ENCODE measurements at places on chromosomes 4 and X.
A peak's percentile ranks its signal among the peaks of the same experiment; 100 is the strongest.

- DNase-seq = no peak
Measured at GRCh38 chr4:41319553-41319952, 62.8 kb downstream of the UCHL1 start.

GRCh38 chrX:121782976-121783375 lies 735.6 kb downstream of the GLUD2 start:
- DNase-seq = no peak

DNA sequence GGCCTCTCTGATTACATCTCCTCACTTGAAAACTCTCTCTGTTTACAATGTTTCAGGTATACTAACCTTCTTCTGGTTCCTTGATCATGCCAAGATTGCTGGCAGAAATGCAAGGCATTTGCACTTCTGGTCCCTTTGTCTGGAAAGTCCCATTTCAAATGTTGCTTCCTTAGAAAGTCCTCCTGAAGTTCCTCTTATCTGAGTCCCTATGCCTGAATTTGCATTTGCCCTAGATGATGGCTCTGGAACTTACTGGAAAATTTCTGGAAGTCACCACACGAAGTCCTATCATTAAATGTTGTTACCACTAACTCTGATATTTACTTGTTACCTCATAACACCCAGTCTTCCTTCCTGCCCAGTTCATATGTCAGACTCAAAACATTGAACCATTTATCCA lies 176.4 kb downstream of the EFHC2 start:
- no peak for DNase-seq

- no peak for DNase-seq
Measured at GRCh38 chrX:17564689-17565409, 172.4 kb upstream of the SCML1 start.

DNA sequence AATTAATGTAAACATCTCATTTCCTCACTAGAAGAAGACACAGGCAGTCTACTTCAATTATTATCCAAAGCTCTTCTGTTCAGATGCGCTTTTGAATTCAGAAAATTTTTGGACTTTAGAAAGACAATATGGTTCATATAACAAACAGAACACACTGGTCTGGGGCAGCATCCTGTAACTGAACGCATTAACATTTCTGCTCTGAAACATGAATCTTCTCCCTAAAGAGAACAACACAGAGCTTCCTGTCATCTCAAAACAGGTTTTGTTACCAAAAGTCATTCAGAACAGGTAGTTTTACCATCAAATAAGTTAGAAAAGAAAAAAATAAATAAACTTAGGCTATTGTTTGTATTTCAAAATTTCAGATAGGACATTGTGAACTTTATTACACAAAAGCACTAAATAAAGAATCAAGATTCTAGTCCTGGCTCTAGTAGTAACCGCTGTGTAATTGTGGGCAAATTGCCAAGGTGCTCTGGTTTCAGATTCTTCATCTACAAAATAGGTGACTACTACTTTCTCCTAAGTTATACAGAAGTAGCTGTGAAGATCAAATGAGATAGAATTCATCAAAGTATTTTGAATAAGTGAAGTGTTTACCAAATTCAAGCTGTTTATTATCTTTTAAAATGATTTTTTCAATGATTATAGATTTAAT lies 252.3 kb upstream of the RASGEF1B start:
- no peak for DNase-seq

DNA sequence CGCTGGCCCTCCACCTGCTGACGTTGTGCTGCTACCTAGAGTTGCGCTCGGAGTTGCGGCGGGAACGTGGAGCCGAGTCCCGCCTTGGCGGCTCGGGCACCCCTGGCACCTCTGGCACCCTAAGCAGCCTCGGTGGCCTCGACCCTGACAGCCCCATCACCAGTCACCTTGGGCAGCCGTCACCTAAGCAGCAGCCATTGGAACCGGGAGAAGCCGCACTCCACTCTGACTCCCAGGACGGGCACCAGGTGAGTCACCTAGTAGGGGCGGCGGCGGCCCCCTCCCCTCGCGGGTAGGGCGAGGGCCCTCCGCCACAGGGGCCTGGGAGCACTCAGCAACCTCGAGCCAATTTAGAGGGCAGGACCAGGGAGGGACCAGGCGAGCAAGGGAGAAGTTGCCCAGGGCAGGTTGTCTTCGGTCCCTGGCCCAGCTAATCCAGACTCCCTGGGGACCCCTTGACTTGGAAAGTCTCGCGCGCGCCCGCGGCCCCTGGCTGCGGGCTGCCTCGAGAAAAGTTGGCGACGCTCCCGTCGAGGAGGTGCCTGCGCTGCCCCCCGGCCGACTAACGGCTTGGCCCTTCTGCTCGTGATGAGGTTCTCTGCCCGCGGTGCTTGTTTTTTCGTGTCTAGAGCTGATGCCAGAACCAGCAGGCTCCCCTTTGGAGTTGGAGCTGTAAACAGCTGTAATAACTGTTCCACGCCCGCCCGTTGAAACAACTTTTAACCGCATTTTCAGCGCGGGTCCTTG lies 717 bp downstream of the EDA start:
- DNase-seq = no peak

GRCh38 chrX:151712253-151712652 lies 3.6 kb upstream of the FATE1 start:
- no peak for DNase-seq

- no peak for DNase-seq
Measured at GRCh38 chrX:43631841-43632240, 24.3 kb upstream of the MAOA start.

DNA sequence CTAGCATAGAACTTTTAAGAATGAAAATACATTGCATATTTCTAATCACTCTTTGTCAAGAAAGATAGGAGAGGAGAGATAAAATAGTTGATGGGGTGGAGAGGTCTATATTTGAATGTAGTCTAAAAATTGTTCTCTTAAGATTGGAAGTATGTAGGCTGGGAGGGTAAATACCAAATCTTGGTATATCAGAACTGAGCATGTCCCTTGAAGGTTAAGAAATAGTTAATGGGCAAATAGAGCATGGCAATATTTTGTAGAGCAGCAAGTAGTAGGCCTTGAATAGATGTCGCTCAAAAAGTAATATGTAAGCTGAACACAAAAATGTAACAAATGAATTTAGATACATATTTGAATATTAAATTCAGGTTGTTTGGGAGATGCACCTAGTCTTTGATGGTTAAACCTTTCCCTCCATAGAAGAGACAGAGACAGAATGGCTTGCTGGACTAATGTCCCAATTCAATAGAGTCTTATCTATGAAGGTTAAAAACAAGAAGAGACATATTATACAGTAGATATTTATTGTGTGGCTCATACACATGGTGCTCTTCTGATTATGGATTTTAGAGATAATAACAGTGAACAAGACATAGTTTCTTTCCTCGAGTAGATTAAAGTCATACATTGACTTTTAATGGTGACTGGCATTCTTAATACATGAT lies 12.5 kb downstream of the ALB start:
- no peak for DNase-seq

- DNase-seq = no peak
Measured at GRCh38 chr4:87049508-87049907, 114.7 kb downstream of the AFF1 start.

DNA sequence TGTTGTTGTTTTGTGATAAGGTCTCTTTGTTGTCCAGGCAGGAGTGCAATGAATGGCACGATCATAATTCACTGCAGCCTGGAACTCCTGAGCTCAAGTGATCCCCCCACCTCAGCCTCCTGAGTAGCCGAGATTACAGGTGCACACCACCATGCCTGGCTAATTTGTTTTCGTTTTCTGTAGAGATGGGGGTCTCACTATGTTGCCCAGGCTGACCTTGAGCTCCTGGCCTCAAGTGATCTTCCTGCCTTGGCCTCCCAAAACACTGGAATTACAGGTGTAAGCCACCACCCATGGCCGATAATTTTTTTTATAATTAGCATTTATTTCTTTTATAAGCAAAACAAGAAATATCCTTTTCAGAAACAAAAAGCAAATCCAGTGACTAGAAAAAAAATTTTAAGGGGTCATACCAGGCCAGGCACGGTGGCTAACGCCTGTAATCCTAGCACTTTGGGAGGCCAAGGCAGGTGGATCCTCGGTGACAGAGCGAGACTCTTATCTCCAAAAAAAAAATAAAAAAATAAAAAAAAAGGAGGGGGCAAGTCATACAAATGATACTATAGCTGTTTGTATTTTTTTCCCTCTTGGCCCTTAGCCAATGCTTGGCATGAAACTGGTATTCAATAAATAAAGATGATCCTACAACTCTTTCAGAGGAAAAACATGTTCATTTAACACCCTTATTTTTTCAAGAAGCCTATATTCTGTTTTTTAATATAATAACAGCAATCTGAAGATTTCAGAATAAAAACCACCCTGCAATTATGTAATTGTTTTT lies 3.4 kb downstream of the PLAC8 start:
- DNase-seq = no peak

GRCh38 chr4:174119830-174120229 lies 163.6 kb downstream of the FBXO8 start:
- no peak for DNase-seq

GRCh38 chr4:37503261-37503660 lies 182.9 kb downstream of the RELL1 start:
- DNase-seq = no peak

DNA sequence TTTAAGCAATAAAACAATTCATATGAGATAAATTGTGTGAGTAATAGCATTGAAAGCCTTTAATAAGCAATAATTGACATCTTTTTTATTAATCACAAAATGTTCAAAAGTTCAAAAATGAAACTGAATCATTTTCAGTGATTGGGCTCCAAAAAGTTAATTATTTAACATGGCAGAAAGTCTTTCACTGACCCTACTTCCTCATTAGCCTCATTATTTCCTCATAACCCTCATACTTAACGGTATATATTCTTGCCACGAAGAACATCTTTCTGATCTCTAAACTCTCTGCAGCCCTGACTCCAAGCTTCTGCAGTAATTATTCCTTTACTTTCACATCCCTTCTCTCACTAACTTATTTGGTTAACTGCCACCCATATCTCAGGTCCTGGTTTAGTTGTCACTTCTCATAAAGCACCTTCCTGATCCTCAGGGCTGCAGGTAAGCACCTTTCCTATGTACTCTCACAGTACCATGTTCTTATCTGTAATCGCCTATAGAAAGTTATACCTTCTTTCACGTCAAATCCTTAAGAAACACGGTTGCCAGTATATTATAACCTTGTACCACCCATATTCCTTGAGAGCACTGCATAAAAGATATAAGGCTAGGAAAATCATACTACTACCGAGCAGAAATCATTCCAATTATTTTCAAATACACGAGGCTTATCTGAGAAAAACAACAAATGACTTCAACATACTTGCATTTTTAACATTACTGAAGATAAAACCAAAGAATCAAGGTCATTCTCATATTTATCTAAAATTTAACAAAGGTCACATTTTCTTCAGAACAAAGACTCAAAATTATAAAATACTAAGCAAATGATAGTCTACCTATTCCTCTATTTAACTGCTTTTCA lies 72.2 kb downstream of the PPP3CA start:
- no peak for DNase-seq

- no peak for DNase-seq
Measured at GRCh38 chr4:91914176-91914804, 389.5 kb upstream of the GRID2 start.

DNA sequence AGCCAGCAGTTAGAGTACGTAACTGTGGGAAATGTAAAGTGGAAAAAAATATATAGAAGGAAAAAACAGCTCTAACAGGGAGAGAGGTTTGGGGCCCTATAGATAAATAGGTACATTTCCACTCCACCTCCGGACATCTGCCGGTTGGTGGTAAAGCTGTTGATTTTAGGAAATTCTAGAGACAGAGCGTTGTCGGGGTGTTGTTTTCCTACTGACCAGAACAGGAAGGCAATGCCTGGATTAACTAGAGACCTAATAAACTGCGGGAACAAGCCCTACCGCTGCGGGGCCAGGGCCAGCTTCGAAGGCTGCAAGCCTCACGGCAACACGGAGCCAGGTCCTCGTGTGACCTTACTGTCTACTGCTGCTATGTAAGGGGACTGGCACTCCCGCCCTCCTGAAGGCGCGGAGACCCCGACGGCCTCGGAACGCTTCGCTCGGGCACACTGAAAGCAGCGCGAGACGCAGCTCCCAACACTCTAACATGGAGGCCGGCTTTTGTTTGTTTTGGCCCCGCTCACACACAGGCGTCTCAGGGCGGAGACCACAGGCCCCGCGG lies 702 bp upstream of the CDKN2AIP start:
- DNase-seq = peak; percentile 50

- no peak for DNase-seq
Measured at GRCh38 chr4:186536285-186536684, 19.1 kb downstream of the MTNR1A start.

- peak; percentile 1 for DNase-seq
Measured at GRCh38 chrX:111445485-111445884, 33.5 kb upstream of the DCX start.

GRCh38 chrX:68203211-68203610 lies 230.1 kb downstream of the OPHN1 start:
- no peak for DNase-seq

DNA sequence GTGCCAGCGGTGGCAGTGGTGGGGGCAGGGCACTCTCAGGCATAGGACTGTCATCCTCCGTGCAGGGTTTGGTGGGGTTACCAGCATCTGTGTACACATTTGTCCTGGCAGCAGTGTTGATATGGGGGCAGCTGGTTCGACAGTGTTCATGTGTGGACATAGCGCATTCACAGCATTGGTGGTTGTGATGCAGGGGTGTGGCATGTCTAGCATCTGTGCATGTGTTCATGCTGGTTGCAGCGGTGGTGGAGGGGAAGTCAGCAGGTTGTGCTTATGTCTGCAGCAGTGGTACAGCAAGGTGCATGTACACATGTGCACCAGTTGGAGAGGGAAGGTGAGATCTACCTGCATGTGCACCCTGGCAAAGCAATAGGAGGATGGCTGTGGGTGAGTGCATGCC lies 75.3 kb upstream of the ZXDB start:
- no peak for DNase-seq

DNA sequence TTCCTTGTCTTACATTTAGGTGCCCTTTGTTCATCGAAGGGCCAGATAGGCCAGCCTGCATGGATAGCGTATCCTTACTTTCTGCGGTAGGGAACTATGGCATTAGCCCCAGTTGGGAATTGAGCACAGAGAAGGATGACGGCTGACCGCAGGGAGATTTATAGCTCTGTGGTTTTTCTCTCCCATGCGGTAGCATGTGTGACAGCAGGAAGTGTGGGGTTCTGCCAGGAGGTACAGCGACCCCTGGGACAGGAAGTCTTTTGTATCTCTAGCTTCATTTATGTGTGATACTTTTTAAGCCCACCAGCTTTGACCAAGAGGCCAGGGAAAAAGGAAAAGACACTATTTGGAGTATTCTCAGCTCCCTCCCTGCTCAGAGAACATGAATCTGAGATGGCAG lies 33.1 kb downstream of the GAB3 start:
- DNase-seq = no peak

- no peak for DNase-seq
Measured at GRCh38 chr4:14125375-14126129, 498.0 kb upstream of the BOD1L1 start.

DNA sequence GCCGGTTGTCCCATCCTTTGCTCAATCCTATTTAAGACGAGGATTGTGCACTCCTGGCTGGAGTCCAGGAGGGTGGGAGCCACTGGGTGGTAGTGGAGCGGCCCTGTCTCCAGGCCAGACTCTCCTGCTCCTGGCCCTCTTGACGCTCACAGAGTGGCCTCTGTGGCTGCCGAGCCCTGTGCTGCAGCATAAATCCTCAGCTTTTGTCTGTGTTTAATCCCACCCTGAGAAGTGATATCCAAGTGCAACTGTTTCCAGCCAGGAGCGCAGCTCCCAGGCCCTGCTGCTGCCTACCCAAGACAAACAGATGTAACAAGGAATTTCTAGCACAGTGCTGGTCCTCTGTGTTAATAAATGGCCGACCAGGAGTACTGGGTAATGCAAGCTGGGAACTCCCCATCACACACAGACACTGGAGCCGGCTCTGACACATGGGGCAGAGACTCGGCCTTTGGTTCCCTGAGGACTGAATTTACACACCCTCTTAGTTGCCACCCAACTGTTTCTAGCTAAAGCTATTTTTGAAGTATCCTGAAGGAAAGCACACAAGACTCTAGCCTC lies 85.3 kb downstream of the GATB start:
- no peak for DNase-seq

All from left renal cortex interstitium (tissue), 4 donors.